CD4-positive, alpha-beta T cell (primary cell): ENCODE measurements at places on chromosomes 4 and X.

- DNase-seq, result no peak
Measured at GRCh38 chrX:3094261-3094660, 53.0 kb downstream of the ARSF start.

DNA sequence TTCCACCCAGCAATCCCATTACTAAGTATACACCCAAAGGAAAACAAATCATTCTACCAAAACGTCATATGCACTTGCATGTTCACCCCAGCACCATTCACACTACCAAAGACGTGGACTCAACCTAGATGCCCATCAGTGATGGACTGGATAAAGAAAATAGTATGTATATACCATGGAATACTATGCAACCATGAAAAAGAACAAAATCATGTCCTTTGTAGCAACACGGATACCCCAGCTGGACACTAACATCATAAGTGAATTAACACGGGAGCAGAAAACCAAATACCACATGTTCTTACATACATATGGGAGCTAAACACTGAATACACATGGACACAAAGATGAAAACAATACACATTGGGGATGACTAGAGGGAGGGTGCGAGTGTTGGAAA lies 309.1 kb upstream of the KLF3 start:
- DNase-seq, result no peak

DNA sequence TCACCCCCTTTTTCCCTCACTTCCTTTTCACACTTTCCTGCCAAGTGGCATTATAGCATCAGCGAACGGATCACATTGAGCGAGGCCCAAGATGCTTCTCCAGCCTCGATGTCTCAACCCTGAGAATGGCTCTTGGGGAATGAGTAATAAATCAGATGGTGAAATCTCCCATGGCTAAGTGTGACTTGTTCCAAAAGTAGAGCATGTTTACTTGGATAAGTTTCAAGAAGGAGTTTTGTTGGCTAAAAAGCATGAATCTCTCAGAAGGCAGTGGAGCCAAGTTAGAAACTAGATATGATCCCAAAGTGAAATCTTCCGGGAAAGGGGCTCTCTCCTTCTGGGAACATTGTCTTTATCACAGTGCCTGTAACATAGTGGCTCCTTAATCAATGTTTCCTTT lies 316.3 kb downstream of the CAMK2D start:
- no peak for DNase-seq

- no peak for DNase-seq
Measured at GRCh38 chr4:112386071-112386470, 88.9 kb downstream of the ALPK1 start.

DNA sequence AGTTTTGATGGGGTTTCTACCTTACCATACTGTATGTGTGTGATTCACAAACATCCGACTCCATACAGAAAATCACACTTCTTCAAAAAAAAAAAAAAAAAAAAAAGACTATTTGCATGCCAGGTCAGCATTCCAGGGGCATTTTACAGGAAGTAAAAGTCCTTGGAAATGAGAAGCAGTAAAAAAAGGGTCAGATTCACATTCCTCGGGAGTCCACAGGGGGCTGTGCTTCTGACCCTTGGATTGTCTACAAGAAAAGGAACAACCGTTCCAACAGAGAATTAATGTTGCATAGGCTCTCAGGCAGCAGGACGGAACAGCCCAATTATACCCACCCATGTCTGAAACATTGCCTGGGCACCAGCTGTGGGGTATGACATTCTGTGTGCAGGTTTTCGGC lies 290.3 kb downstream of the LDB2 start:
- DNase-seq, result no peak

DNA sequence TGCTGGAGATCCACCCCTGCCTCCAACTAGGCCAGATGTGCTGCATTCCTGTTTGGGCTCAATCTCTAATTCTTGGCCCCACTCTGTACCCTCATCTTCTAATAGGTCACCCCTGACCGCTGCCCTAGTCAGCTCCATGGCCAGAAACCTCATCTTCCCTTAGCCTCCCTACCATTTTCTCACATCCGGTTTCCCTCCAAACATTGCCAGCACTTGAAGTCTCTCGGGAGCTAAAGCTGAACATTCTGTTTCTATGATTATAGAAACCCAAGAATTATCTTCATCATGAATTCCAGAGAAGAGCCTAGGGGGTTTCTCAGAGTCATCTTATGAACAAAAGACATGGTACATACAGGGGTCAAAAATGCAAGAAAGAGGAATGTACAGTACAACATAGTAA lies 179.7 kb downstream of the AMELX start:
- DNase-seq, result no peak

DNA sequence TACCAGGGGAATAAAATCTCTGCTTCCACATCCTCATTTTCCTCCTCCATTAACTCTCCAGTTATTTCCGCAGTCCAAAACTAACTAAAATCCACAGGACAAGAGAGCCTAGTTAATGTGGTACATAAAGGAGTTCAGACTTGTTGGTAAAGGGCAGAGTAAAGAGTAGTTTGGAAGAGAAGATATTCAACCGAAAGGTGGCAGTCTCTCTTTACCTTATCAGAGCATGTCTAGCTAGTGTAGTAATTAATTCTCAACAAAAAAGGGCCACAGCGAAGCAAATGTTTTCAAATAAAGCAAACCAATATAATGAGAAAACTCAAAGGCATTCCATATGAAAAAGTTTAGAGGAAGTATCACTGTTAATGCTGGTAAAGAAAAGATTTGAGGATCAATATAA lies 286.5 kb downstream of the GLUD2 start:
- DNase-seq, result no peak

- no peak for DNase-seq
Measured at GRCh38 chr4:108850219-108850649, 87.4 kb upstream of the ETNPPL start.

- no peak for DNase-seq
Measured at GRCh38 chr4:126182786-126183185, 868.0 kb downstream of the FAT4 start.

- no peak for DNase-seq
Measured at GRCh38 chr4:34964613-34965012, 1279.7 kb downstream of the ARAP2 start.

GRCh38 chr4:153211986-153212728 lies 7.9 kb downstream of the TRIM2 start:
- no peak for DNase-seq

- DNase-seq, result no peak
Measured at GRCh38 chrX:37472836-37473235, 98.6 kb upstream of the LANCL3 start.

DNA sequence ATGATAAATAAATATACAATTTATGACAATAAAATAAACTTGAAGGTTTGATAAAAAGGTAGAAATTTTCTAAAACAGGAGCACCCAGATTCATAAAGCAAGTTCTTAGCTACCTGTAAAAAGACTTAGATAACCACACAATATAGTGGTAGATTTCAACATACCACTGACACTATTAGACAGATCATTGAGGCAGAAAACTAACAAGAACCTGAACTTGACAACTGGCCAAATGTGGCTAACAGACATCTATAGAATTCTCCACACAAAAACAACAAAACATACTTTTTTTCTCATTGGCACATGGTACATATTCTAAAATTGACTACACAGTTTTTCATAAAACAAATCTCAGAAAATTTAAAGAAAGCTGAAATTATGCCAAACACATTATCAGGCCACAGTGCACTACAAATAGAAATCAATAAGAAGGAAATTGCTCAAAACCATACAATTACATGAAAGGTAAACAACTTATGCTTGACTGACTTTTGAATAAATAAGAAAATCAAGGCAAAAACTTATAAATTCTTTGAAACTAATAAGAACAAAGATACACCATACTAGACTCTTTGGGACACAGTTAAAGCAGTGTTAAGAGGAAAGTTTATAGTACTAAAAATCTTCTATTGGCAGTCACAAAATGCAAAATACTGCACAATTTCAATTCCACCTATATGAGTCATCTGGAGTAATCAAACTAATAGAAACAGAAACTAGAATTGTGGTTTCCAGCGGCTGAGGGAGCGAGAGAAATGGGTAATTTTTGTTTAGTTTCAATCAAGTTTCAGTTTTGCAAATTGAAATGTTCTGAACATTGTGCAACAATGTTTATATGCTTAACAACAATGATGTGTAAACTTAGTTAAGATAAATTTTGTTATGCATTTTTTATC lies 925.6 kb downstream of the SH3BGRL start:
- DNase-seq, result no peak
